ENCODE measurements at places on chromosomes 1 and 21. TPM values are rescaled to one million over a fixed set of nuclear protein-coding genes. Genes with fewer than 3 reads are reported as not detected.

Gene MYOC
- total RNA-seq = 0.58 TPM

Gene KIF26B
- total RNA-seq = 28.3 TPM

DNA sequence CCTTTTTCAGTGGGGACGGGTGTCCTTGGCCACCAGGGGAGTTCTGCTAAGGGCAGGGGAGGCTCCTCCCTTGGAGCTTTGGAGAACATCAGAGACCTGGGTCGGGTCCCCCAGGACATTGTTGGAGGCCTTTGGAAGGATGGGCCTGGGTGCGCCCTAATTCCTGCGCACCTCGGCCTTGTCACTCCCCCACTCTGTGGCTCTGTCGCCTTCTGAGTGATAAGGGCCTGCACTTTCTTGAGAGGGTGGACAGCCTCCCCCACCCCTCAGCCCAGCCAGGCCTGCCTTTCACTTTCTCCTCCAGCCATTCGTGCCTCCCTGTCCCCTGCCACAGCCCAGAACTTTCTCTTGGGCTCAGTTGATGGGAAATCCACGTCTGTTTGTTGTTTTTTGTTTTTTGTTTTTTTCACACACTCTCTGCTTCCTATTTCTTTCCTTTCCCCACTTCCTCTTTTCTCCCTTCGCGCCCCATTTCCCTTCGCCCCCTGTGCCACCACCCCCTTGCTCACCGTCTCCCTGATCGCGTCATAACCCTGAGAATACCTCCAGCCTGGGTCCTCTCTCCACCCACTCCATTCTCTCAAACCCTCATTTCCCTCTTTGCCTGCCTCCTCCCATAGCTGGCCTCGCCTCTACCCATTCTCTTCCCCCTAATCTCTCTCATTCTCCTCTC is 85.6 kb downstream of the PAX7 start:
- no peak for DNase-seq

Gene VASH2
- total RNA-seq = 7.7 TPM

GRCh38 chr1:153293851-153294250 is 18.9 kb downstream of the PGLYRP3 start:
- DNase-seq = no peak

- no peak for DNase-seq
Observed at GRCh38 chr1:9075022-9075421, 5.6 kb upstream of the SLC2A5 start.

GRCh38 chr21:24955275-24955961 is 651.9 kb downstream of the MRPL39 start:
- no peak for DNase-seq

Gene FNDC5
- 4.6 TPM for total RNA-seq

Gene SGIP1
- 7.1 TPM for total RNA-seq

DNA sequence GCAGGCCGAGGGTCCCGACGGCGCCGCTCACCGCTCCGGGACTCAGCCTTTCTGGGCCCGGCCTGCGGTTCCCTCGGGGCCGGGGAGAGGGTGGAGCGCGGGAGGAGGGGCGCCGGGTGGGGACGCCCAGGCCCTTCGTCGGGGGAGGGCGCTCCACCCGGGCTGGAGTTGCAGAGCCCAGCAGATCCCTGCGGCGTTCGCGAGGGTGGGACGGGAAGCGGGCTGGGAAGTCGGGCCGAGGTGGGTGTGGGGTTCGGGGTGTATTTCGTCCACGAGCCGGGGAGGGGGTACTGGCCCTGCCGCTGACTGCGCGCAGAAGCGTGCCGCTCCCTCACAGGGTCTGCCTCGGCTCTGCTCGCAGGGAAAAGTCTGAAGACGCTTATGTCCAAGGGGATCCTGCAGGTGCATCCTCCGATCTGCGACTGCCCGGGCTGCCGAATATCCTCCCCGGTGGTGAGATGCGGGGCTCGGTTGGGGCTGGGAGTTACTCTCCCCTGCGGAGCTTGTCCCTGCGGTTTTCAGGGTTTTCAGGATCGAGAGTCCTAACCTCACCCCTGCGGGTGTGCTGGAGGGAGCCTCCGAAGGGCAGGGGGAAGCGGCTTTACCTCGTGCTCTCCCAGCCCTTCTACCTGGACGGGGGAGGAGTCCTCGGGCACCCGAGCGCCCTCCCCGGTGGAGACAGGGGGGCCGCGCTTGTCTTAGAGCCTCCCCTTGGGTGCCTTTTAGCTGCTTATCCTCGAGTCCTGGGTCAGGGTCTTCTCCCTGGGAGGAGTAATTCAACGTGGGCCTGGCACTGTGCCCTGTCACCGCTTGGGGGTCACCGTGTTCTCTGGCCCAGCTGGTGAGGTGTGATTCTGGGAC is 2.1 kb downstream of the SAMD11 start:
- DNase-seq = peak; percentile 54

GRCh38 chr21:30326390-30326789 is 6.3 kb upstream of the KRTAP26-1 start:
- no peak for DNase-seq

Gene ICOSLG
- 3.9 TPM for total RNA-seq

Gene ELF3
- 77.6 TPM for total RNA-seq

DNA sequence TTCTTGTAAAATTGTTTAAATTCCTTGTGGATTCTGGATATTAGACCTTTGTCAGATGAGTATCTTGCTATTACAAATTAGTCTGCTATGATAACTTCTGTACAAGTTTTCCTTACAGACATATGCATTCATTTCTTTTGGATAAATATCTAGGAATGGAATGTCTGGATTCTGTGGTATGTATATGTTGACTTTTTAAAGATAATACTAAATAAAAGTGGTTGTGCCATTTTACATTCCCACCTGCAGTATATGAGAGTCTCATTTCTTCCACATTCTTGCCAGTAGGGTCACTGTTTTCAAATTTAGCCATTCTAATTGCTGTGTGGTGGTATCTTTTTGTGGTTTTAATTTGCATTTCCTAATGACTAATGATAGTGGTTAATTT is 53.9 kb downstream of the SYDE2 start:
- DNase-seq = no peak

Gene CD46
- total RNA-seq = 342 TPM

- no peak for DNase-seq
Observed at GRCh38 chr1:167964646-167965045, 27.8 kb upstream of the MPC2 start.

Gene FRRS1
- total RNA-seq = 15.1 TPM

Gene IL19
- not detected for total RNA-seq

GRCh38 chr1:200150721-200151120 is 123.2 kb downstream of the NR5A2 start:
- DNase-seq = no peak

DNA sequence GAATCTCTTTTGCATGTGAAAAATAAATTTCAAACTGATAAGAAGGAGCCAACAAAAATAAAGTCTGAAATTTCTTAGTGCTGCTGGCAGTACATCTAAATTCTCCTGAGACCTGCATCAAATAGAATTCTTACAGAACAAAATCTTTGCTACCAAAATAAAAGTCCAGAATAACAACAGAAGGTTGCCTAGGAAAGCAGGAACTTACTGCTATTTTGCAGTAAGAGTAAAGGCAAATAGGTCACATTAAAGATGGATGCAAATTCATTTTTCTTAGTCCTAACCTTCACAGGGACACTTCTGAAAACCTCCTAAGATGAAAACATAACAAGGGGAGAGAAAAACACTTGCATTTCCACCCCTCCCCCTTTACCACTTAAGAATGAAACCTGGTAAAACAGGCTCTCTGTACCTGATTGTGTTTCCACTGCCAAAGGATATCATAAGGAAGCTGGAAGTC is 59.0 kb downstream of the RUSC1 start:
- DNase-seq = peak; percentile 53

GRCh38 chr1:6026095-6026809 is 19.4 kb upstream of the KCNAB2 start:
- DNase-seq = peak; percentile 33

- DNase-seq = no peak
Observed at GRCh38 chr1:210786546-210786945, 347.4 kb downstream of the KCNH1 start.

Gene RIPPLY3
- 0.13 TPM for total RNA-seq

GRCh38 chr1:66500301-66500700 is 33.7 kb upstream of the SGIP1 start:
- no peak for DNase-seq

DNA sequence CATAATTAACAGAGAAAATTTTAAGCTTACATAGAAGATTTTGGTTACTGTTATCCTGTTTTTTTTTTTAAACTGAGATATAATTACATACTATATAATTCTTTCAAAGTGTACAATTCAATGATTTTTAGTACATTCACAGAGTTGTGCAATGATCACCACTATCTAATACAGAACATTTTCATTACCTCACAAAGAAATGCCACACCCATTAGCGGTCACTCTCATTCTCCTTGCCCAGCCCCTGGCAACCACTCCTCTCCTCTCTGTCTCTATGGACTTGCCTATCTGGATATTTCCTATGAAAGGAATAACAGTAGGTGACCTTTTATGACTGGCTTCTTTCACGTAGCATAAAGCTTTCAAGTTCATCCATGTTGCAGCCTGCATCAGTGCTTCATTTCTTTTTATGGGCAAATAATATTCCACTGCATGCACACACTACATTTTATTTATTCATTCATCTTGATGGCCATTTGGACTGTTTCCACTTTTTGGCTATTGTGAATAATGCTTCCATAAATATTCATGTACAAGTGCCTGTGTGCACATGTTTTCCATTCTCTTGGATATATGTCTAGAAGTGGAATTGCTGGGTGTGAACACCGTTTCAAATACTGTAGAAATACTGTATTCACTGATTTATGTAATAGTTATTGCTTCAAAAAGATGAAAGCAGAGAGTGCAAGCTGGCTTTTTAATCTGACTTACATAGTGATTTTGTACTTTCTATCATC is 26.5 kb downstream of the TAF5L start:
- no peak for DNase-seq

Gene MYCBP
- total RNA-seq = 22.4 TPM

DNA sequence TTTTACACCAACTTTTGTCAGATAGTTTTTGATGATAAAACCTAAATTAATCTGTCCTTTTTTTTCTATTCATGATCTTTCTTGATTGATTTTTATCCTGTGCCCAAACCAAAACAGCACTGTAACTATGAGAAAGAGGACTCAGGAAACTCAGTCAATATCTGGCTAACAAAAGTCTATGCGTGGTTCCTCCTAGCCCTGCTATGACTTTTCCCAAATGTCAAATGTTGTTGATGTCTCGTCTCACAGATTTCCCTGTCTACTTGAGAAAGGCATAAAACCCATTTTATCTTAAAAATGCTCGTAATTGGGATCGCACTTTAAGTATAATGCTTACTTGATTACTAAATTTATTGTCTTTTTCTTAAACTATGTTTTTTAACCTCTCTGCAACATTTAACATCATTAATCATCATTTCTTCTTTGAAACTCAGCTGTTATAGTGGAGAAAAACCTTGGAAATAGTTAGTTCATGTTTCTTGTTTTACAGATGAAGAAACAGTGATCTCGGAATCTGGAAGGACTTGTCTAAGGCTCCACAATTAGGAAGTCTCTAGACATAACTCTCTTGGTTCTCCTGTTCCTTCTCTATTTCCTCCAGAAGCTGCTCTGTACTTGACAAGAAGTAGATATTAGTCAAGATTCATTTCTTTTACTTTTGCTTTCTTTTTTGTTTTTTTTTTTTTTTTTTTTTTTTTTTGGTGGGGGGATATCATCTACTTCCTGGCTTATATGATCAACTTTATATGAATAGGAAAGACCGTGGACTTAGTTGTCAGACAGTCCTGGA is 26.2 kb upstream of the PTPRC start:
- no peak for DNase-seq

DNA sequence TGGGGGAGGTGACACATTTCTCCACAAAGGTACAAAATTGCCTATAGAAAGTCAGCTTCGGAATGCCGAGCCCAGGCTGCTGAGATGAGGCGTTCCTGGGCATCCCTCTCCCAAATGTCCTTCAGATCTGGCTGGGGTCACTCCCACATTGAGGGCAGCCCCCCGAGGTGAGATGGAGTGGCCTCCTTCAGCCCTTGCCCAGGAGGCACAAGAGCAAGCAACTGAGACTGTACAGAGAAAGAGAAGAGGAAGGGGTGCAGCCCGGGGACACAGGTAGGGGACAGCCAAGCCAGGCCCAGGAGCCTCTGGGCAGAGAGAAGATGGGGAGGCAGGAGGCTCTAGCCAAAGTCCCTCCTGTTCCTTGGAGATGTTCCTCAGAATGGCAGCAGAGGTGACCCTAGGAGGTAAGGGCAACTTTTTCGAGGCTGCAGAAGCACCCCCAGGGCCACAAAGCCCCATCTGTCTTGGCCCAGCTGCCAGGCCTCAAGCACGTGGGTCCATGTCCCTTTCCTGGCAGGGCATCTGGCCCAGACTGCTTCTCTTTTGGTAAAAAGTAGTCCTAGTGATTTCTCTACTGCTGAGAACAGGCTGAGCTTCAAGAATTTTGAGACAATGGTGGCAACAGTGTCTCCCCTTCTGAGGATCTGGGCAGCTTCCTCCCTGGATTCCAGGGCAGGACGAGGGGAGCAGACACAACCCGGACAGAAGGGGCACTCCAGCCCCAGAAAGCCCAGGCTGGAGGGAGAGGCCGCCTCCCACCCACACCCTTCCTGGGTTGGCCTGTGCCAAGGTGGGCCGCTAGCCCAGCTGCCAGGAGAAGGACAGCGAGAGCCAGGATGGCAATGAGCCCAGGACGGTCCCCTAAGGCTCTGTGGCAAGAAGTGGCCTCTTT is 68.0 kb downstream of the LRRN2 start:
- DNase-seq = no peak

DNA sequence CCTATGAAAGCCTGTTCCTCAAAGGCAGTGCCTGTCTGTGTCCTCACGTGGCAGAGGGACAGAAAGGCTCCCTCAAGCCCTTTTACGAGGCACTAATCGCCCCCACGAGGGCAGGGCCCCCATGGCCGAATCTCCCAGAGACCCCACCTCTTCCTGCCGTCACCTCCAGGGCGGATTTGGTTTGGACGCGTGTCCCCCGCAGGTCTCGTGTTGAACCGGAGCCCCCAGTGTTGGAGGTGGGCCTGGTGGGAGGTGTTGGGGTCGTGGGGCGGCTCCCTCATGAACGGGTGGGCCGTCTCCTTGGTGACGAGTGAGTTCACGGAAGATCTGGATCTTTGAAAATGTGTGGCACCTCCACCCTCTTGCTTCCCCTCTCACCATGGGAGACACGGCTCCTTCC is 27.6 kb downstream of the CFAP74 start:
- DNase-seq = no peak

DNA sequence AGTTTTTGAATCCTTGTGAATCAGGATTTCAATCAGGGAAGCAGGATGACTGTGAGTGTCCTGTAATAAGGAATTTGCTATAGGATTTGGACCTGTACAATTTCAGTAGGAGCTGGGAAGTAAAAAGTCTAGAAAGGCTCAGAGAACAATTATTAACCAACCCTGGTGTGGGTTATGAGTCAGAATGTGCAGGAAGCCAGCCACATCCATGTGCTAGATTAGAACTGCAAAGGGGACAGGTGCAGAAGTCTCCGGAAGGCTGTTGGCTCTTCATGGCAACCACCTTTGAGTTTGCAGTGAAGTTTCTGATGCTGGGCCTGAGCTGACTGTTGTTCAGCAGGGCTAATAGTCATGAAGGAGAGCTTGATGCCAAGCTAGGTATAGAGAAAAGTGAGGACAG is 70.7 kb downstream of the SPATA46 start:
- no peak for DNase-seq

All from left lung (tissue), 14 donors.